Activated naive CD8-positive, alpha-beta T cell treated with anti-CD3 and anti-CD28 coated beads, Interleukin-2, amount 10 ng/mL, durations not matched to agents 7 days and 5 days (primary cell): ENCODE measurements at places on chromosomes 4 and X. TPM values are rescaled to one million over a fixed set of nuclear protein-coding genes. Genes with fewer than 3 reads are reported as not detected.
A peak's percentile ranks its signal among the peaks of the same experiment; 100 is the strongest.

PDE6B gene
- total RNA-seq: 16.6 TPM

- DNase-seq: no peak
Observed at GRCh38 chrX:110156167-110156754, 153.3 kb downstream of the TMEM164 start.

GRCh38 chrX:48491809-48492208, 15.8 kb downstream of the FTSJ1 start:
- DNase-seq: no peak

DNA sequence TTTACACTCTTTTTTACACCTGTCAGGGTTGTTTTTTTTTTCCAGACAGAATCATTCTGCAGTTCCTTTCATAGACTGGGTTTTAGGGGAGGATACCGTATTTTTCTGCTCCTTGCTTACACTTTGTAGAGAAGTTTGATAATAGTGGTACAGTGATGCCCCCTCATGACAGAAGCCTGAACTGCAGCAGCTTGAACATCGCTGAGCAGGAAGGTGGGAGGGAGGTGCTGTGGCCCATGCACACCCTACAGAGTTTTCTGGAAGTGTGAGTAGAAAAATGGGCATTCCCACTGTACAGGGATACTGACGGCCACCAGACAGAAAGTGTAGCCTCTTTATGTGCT, 54.5 kb downstream of the RAB40A start:
- DNase-seq: peak; percentile 66

- no peak for DNase-seq
Observed at GRCh38 chr4:177737387-177737940, 295.2 kb upstream of the AGA start.

CXorf65 gene
- total RNA-seq: 26.7 TPM

EDA gene
- total RNA-seq: 0.94 TPM

SASH3 gene
- total RNA-seq: 241 TPM

DNA sequence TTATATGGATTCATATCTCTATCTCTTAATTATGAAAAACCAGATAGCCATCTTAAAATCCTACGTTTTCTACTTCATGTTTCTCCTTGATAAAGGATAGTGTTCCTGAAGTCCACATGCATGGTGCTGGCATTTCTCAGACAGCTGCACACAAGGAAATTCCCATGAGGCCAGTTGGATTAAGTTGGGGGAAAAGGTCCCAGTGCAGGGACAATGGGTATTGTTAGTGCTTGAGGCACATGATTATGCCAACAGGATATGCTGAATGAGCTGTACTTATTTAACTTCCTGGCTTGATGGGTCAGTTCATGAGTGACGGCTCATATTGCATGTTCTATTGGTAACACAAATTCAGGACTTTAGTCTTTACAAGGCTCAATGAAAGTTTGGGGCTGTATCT, 913.9 kb upstream of the NDST4 start:
- DNase-seq: no peak

DNA sequence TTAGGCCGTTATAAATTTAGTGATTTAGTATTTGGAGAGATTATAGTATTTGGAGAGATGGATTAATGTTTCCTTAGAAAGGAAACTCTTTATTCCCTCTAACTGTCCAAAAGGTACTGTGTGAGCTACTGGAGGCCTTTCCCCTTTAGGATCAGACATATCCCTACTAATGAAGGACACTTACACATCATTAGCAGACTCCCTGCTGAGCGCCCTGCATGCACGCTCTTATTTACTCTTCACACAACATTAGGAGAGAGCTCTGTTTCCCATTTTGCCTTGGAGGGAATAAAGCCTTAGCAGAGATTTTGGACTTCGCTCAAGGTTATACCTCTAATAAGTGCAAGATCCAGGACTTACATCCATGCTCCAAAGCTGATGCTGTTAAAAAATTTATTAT, 17.8 kb upstream of the STOX2 start:
- no peak for DNase-seq

- no peak for DNase-seq
Observed at GRCh38 chr4:29900336-29900735, 819.8 kb upstream of the PCDH7 start.

- DNase-seq: peak; percentile 63
Observed at GRCh38 chrX:153981771-153982533, 9.4 kb downstream of the TMEM187 start.

LRIT3 gene
- not detected for total RNA-seq

- DNase-seq: no peak
Observed at GRCh38 chrX:101691835-101692234, 32.2 kb upstream of the ARMCX2 start.

GRCh38 chr4:65023081-65023480, 613.8 kb upstream of the TECRL start:
- no peak for DNase-seq

KDR gene
- total RNA-seq: not detected

TEX13D gene
- total RNA-seq: not detected

DNA sequence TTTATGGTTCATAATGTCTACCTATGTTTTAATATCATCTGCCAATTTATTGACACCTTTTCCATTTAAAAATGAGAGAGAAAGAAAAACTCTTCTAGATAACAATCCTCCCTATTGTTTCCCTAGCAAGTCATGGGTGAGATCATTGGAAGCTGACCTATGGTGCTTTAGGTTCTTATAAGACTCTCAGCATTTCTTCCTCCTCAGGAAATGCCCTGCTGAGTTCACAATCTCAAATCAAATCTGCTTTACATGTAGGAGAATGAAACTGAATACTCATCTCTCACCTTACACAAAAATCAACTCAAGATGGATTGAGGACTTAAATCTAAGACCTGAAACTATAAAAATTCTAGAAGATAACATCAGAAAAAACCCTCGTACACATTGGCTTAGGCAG, 267.4 kb downstream of the RAPGEF2 start:
- DNase-seq: no peak

GRCh38 chrX:132948648-132949260, 9.7 kb downstream of the HS6ST2 start:
- DNase-seq: no peak

DNA sequence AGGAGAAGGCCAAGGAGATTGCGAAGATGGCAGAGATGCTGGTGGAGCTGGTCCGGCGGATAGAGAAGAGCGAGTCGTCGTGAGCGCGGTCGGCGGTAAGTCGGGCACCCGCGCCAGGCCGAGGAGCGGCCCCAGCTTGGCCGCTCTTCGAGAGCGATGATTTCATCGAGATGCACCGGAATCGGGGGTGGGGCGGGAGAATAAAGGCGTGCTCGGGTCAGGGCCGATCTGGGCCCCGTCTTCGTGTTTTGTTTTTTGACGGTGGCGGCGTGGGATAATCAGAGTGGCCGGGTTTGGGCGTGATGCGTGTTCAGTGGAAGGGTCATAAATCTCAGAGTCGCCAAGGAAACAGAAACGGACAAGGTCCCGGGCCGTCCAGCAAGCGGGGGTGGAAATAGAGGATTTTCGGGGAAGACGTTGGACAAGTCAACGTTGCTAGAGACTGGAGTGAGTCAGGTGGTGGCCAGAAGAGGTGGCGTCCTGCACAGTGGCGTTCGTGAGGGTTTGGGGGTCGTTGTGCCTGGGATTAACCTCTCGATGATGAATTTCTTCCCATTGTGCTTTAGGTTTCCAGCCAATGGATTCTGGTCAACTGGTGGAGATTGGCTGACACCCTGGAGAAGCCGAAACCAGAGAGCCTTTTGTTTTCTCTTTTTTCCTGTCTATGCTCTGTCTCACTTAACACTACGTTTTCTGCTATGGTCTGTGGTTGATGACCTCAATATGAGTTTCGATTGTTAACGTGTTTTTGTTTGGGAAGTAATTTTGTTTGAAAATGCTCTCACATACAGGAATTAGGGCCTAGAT, 882 bp downstream of the MRFAP1 start:
- DNase-seq: no peak

DNA sequence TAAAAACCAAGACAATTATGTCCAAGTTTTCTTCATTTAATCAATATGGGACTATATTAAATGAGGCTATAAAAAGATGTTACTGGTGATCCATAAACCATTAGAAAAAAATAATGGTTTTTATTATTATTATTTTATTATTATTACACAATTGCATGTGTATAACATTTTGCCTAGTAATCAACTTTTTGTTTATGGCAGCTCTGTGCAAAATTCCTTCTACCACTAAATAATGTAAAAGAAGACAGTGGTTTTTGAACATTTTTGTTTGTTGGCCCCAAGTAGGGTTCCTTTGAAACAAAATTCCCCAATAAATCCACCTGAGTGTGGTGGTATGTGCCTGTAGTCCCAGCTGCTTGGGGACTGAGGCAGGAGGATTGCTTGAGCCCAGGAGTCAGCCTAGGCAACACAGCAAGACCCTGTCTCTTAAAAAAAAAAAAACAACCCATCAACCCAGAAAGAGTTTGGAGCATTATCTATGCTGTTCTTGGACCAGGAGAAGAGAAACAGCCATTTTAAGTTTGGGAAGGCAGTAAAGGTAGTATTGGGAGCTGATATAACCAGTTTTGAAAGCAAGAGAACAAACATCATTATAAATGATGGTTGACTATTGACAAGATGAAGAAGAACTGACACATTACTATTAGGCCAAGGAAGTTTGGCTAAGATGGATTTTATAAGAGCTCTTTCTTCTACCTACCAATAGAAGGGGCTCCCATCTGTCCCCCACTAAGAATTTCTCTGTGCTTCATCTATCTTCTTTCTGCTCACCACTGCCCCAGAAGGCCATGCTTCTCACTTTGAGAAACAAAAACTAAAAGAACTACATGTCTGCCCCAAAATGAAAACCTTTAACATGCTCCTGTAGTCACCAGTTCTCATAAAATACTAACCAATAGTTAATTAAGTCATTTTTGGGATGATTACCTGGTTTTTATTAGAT, 2.2 kb downstream of the TMEM156 start:
- DNase-seq: no peak

- no peak for DNase-seq
Observed at GRCh38 chr4:100913685-100914084, 395.9 kb upstream of the EMCN start.

- DNase-seq: no peak
Observed at GRCh38 chr4:78923464-78924312, 15.6 kb downstream of the PAQR3 start.

DNA sequence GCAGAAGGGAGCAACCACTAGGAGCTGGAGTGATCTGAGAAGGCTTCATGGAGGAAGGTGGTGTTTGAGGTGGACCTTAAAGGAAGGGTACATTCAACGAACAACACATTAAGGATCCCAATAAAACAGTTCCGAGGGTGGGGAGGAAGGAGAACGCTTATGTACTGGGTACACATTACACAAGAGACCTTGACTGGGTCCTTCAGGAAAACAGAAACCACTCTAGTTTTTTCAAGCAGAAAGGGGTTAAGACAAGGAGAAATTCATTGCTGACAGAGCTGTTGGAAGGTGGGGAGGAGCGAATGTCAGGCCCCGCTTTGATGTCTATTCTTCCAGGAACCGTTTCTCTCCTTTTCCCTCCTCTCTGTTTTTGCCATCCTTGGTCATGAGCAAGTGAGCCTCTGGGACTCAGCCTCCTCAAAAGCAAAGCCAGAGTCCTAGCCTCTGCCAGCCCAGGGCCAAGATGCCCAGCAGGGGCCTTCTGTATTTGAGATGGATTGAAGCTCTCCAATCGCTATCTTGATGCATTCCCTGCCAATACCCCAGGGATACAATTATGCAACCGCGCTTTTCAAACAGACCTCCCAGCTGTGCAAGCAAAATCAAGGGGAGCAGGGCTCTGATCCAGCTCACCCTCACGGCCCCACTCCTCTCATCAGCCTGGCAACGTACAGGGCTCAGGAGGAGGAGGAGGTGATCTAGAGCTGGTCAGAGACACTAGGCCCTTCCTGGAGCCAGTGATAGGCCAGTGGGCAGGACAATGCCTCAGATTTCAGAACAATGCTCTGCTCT, 48.4 kb downstream of the ZBTB49 start:
- no peak for DNase-seq

YY2 gene
- 1.4 TPM for total RNA-seq

DNA sequence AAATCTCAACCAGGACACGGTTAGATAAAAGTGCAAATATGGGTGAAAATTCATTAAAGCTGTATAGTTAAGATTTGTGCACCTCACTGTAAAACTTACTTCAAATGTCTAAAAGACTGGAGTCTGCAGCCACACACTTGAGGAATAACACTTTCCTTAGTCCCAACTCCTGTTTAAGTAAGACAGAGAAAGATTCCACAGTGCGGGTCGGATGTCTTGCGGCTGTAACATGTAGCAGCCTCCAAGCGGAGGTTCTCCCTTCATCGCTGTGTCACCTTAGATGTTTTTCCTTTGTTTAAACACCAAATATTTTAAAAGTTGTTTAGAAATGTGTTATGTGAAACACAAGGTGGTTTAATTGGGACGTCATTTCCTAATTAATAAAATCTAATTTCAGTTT, 905 bp upstream of the MAEA start:
- peak; percentile 20 for DNase-seq

GRCh38 chrX:15398874-15399273, 14.7 kb upstream of the VEGFD start:
- no peak for DNase-seq

GRCh38 chrX:20623448-20623847, 356.7 kb upstream of the RPS6KA3 start:
- no peak for DNase-seq

DNA sequence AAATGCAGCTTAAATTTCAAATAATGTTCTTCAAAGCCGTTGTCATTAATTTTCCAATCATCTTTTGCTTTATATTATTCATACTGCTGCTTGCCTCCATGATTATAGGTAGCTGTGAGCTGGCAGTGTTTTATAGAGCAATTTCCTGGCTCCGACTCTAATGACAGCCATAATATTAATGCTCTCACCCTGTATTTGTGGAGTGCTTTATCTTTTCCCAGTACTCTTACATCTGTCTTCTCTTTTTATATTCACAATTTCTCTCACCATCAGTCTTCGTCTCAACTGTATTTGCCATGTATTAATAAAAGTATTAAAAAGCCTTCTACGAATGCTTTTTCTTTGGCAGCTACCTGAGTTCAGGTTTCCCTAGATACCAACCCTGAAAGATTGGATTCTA, 21.0 kb downstream of the ATXN3L start:
- DNase-seq: no peak

USP17L17 gene
- total RNA-seq: not detected

- DNase-seq: peak; percentile 16
Observed at GRCh38 chrX:84729809-84730208, 227.6 kb upstream of the HDX start.

- no peak for DNase-seq
Observed at GRCh38 chr4:158793021-158793420, 24.2 kb downstream of the FNIP2 start.
